CD4-positive, CD25-positive, alpha-beta regulatory T cell (primary cell): ENCODE measurements at places on chromosomes 4 and X.

- DNase-seq: no peak
These were observed 5.4 kb upstream of the BBS7 start for GRCh38 chr4:121875652-121876051.

DNA sequence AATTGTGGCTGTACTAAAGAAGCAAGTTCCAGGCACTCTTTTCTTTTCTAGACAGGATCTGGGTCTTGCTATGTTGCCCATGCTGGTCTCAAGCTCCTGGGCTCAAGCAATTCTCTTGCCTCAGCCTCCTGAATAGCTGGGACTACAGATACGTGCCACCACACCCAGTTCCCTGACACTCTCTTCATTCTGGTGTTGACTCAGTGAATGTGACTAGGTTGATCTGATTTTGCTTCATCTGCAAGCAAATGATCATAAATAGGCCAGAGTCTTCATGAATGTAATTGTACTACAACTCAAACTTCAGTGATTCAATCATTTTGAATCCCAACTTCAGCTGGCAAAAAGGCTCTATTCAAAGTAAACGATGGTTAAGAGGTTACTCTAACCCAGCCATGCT, 78.5 kb downstream of the APBB2 start:
- DNase-seq: no peak

DNA sequence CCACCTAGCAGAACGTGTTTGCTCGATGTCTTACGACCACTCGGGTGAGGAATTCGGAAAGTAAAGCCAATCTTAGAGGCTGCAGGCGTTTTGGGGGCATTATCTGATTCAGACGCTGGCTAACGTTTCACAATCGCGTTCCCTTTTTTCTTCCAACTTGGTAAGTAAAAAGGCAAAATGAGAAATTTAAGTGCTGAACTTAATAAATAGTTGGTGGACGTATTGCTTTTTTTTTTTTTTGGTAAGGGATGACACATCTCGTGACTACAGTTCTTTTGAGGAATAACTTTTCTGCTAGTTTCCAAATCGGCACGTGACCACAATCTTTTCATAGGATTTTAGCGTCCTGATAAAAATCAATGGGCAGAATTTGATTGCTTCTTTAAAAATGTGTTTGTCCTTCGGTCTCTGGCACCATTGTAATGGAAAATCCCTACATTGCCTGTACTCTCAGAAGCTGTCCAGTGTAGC, 848 bp downstream of the RAB9A start:
- DNase-seq: no peak

DNA sequence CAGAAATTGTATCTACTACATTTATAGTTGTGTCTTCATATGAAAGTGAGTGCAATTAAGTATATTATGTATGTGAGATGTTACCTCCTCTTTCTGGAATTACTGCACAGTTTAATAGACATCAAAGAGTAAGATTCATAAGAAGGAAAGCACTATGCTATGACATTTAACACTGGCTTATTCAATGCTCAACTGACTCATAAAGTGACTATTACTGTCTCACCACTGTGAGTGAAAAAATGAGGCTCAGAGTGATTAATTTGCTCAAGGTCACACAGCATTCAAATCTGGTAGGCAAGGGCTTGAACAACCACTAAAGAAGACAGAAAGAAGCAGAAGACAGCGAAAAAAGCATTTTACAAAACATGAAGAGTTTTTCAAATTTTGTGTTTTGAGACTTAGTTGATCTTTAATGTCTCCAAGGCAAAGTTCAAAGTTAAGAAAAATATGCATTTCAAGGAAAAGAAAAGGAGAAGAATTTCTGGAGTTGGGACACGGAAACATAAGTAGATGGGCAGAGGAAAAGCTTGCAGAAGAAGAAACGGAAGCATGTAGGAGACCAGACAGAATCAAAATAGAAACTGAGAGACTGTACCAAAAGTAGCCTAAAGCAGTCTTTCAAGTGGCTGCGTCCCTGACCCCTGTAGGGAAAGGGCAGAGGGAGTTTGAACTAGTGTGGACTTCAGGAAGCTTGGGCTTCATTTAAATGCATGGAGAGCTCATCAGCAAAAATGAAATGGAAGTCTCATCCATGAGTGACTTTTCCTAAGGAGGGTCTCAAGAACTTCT, 66.3 kb downstream of the KCNIP4 start:
- no peak for DNase-seq

DNA sequence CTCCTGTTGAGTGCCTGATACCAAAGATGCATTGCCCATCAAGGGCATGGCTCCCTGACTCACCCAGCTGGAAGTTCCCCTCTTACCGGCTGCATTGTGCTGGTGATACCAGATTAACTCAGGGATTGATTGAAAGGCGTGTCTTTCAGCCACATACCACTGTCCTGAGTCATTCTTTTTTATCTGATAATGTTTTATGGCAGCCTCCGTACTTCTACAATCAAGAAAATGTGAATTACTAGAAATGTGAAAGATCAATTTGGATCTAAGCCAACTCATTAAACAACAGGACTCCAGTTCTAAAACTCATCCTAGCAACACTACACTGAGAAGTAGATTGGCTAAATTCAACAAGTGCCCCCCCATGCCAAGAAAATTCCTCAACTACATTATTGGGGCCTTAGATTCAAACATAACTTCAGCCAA, 40.0 kb downstream of the TXK start:
- DNase-seq: no peak

GRCh38 chrX:112211459-112211858, 128.9 kb upstream of the TRPC5 start:
- no peak for DNase-seq

DNA sequence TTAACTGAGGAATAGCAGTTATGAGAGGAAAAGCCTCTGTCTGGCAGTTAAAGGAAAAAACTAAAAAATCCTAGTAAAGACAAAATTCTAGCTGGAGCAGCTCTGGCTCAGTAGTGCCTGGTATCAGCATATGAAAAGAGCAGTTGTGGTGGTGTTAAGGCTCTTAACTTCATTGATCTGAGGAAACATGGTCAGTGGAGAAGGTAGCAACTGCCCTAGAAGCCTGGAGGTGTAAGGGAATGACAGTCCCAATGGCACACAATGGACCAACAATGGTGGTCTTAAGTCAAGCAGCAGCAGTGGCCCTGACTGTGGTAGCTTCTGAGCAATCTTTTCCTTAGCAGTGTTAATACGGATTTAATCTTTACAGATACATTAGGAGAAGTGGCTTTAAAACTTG, 189.6 kb upstream of the POF1B start:
- no peak for DNase-seq

DNA sequence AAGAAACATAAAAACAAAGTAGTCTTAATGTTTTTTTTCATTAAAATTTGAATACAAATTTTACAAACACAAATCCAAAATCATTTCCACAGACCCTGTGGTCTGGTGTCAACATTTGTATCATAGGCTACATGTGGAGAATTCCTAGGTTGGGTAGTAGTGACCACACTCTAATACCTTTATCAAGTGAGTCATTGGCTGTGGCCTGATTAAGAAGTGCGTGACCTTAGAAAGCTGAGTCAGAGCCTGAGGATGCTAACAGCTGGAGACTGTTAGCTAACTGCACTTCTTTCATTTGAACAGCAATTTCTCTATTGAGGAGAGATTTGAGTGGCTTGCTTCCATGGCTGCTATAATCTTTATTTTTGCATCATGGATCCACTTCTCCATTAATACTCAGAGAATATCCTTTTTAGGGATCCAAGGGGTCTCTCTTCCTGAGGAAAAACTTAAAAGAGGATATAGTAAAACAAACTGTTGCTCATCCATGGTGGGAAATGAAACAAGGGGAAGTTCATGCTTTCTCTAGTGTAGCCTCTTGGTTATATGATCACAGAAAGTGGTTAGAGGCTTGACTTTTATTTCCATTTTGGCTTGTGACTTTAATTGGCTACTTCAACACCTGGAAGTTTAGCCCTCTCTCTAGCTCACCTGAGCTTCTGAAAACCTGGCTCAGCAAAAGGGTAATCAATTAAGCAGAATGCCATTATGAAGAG, 335.8 kb downstream of the PABPC4L start:
- DNase-seq: no peak

- DNase-seq: no peak
These were observed 145.5 kb downstream of the SHOX start for GRCh38 chrX:776061-776460.

DNA sequence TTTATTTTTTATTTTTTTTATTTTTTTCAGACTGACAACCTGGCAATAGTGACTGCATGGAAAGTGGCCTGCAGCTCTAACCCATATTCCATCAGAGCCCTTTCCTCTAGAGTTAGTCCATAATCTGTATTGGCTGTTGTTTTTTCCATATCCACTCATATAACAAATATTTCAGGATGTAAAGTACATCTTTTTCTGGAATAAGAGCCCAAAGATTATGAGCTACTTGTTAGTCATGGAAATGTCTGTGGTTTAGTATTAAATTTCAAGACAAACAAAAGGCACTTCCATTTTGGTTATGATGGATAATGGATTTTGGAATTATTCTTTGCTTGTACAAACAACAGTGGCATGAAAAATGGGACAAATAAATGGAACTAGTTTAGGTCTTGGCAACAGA, 296.0 kb upstream of the HS3ST1 start:
- DNase-seq: no peak

GRCh38 chr4:150217192-150217591, 138.9 kb downstream of the DCLK2 start:
- no peak for DNase-seq

GRCh38 chrX:7269589-7269988, 121.6 kb upstream of the PUDP start:
- DNase-seq: no peak

GRCh38 chrX:39828971-39829370, 268.8 kb downstream of the BCOR start:
- DNase-seq: no peak

GRCh38 chrX:1140236-1140681, 72.2 kb downstream of the CRLF2 start:
- DNase-seq: no peak

- no peak for DNase-seq
These were observed 56.9 kb downstream of the CLCN3 start for GRCh38 chr4:169677150-169677748.

DNA sequence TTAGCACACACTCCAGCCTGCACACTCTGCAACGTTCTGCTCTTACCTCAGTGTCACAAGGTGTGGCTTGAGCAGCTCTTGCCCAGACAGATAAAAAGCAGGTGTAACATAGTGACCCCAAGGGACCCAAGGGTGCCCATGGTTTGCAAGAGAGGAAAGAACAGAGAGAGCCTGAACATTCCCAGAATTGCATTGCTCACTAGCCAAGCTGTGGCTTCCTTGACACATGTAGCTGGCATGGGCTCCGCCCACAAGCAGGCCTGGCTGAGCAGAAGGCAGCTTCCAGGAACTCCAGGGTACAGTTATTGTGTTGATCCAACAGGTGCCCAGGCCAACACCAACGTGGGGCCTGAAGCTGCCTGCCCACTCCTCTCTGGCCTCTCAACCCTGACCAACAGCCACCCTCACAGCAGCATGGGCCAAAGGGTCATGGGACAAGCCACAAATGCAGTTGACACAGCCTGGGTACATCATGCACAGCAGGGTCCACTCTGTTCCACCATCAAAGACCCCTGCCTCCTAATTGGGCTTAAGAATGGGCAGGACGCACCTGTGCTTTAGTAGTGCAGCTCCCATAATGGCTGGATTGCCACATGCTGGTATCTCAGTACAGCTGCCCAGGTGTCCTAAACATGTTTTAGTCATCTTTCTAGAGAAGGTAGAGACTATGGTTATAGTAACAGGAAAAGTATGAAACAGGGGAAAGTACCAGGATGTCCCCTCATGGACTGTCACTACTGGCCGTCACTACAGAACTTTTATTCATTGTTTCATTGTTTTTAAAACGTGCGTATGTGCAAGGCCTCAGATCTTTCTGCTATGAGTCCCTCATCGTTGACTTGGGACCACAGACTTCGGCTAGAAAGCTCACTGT, 73.7 kb upstream of the ACSL1 start:
- DNase-seq: no peak

GRCh38 chr4:23972187-23972586, 82.3 kb upstream of the PPARGC1A start:
- no peak for DNase-seq

DNA sequence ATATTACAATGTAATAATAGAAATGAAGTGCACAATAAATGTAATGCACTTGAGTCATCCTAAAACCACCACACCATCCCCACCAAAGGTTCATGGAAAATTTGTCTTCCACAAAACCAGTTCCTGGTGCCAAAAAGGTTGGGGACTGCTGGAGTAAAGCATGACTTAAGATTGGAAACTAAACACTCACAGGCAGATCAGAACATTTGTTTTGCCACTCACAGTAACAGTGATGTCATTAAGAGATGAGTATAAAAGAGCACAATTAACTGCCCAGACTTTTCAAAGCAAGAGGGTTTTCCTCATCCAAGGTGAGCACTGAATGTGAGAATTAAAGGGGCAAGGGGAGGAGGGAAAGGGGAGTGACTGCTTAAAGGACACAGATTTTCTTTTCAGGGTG, 35.6 kb downstream of the MAP7D3 start:
- no peak for DNase-seq

DNA sequence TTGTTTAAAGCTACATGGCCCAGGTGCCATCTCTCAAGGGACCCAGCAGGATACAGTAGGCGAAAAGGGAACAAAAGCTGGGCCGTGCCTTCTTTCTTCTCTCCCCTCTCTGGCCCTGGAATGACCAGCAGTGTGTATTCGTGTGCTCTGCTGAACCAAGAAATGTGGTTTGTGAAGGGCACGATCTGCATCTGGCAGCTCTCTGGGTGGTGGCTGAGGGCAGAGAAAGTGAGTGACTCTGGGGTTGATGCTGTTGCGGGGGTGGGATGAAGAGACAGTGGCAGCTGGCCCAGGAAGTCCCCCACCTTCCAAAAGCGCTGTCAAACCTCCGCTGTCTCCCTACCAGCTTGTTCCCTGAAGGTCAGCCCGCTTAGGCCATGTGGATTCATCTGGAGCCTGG, 88.3 kb downstream of the CLDN34 start:
- no peak for DNase-seq

- peak; percentile 65 for DNase-seq
These were observed at the start of gene MAML3 for GRCh38 chr4:140153718-140154571. TSS of gene MAML3 (minus strand) at chr4:140154184. CDS start at chr4:140153327, 857 bp downstream.

GRCh38 chr4:69881173-69881773, 21.3 kb upstream of the SULT1E1 start:
- DNase-seq: peak; percentile 34

DNA sequence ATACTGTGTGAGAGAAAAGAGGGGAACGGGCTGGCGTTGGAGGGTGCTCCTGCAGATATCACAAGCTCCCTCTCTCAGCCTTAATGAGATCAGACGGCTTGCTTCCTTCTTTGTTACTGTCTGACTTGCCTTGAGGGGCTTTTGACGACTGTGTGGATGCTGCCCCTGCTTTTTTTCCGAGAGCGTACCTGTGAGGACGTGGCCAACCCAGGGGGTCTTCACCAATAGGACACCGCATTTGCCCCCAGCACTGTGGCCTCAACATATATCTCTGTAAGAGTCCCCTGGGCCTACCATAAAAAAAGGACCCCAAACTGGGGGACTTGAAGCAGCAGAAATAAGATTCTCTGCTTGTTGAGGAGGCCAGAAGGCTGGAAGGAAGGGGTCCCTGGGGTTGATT, 143.9 kb downstream of the SHOX start:
- no peak for DNase-seq

DNA sequence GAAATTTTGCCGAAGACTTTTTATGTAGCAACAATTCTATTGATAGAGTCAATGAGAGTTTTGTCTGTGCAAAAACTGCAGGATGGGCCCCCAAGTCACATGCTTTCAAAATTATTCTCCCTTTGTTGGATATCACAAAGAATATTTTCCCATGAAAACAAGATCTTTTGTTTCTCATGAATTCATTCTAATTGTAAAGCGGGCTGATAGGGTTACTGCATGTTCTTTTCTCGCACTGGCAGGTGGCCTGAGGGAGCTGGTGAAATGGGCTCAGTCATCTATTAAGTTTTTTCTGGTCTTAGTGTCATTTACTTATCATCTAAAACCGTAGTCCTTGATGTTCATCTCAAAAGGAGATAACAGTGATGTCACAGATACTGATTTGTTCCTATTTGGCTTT, 44.2 kb downstream of the MID1IP1 start:
- DNase-seq: no peak
